NCI-H2029 treated with DMSO at 0.1 percent for 48 hours (cell line): ENCODE measurements at places on chromosomes 7 and 10.

- no peak for DNase-seq
These were observed 18.7 kb upstream of the DDIT4 start for GRCh38 chr10:72254813-72255568.

DNA sequence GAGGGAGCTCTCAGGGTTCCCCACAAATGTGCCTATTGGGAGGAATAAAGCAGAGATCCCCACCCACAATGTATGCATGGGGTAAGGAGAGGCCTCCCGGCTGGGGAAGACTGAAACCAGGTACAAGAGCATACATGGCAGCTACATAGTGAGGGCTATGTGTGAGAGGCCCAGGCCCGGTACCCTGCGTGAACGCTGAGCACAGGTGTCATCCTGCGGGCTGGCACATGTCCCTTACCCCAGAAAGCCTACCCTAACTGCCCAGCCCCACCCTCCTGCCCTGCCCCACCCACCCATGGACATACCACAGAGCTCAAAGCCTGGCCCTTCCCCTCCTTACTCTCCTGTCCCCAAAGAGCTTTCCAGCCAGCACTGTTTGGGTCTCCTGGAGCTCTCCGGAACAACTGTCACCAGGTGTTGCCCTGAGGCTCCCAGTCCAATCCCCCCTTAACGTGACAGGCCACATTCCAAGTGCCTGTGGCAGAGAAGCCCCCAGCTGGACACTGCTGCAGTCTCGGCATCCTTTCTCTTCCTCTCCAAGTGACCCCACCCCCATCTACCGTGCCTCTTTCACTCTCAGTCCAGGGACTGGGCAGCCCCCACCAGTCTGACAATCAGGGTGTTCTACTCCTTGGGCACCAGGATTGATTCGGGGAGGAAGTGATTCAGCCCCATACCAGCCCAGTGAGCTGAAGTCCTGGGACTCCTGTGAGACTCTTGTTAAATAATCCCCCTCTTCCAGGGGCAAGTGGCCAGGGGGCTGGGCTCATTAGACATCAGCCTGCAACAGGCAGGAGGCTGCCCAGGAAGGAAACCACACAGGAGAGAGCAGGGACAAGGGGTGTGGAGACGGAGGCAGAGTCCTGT lies 19.6 kb downstream of the GRID1 start:
- no peak for DNase-seq

DNA sequence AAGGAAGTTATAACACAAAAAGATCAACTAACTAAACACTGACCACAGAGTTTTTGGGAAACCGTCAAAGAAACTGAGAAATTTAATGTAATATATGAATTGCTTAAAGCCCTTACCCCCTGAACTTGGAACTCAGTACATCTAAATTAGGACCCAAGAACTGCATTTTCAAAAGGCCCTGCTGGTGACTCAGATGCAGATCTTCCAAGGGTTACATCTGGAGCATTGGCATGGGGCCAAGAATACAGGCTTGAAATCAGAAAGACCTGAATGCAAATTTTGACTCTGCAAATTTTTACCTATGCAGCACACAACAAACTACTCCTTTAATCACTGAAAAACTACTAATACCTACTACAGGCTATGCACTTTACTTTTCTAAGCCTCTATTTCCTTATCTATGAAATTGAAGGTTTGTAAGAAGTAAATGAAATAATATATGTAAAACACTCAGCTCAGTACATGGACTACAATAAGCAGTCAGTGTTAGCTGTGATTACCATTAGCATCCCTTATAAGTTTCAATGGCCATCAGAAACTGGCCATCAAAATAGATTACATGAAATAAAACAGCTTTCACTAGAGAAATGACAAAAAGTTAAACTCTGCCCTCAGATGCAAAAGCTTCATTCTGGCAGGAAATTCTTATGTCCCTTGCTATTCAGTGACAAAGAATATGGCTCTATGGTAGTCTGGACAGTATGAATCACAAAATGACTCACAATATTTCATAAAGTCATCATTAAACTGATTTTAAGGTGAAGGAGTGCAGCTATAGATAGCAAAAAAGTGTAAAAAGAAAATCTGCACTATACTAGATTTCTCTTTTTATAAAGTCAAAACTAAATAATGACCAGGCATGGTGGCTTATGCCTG lies 43.6 kb downstream of the NSUN6 start:
- no peak for DNase-seq

- no peak for DNase-seq
These were observed 209.8 kb downstream of the ZEB1 start for GRCh38 chr10:31528831-31529230.

DNA sequence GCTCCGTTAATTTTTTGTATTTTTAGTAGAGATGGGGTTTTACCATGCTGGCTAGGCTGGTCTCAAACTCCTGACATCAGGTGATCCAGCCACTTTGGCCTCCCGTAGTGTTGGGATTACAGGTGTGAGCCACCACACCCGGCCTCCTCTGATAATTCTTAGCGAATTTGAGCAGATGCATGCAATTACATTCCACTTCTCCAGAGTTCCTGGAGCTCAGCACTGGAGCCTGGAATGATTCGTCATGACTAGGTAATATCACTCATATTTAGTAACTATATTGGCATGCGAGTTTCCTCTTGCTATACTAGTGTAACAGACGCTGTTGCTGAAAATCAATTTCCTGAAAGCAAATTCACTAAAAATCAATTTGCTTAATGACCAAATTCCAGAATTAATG lies 86.8 kb downstream of the MKX start:
- no peak for DNase-seq

GRCh38 chr7:542713-543500 lies 23.3 kb upstream of the PDGFA start:
- no peak for DNase-seq

DNA sequence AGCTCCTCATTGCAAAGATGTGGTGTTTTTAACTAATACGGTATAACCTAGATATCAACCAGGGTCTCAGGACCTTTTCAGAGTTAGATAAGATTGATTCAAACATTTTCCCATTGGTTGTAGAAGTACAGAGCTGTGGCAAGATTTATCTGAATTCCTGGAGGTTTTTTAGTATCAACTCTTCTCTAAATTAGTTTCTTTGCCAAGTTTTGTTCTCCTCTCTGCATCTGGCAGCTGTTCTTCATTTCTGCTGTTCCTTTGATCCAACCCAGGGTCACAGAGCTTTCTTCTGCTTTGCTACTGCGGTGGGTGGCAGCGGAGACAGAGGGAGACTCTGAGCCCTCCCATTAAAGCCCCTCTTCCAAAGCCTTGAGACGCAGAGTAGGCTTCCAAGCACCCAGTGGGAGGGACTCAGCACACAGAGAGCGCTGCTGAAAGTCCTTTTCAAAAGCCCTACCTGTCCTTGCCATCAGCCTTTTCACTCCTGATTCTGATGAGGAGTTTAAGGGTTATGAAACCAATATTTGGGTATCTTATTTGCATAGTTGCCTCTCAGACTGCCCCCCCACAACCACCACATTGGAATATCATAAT lies 146.3 kb upstream of the EEPD1 start:
- no peak for DNase-seq

GRCh38 chr10:33655921-33656320 lies 321.5 kb upstream of the NRP1 start:
- no peak for DNase-seq

DNA sequence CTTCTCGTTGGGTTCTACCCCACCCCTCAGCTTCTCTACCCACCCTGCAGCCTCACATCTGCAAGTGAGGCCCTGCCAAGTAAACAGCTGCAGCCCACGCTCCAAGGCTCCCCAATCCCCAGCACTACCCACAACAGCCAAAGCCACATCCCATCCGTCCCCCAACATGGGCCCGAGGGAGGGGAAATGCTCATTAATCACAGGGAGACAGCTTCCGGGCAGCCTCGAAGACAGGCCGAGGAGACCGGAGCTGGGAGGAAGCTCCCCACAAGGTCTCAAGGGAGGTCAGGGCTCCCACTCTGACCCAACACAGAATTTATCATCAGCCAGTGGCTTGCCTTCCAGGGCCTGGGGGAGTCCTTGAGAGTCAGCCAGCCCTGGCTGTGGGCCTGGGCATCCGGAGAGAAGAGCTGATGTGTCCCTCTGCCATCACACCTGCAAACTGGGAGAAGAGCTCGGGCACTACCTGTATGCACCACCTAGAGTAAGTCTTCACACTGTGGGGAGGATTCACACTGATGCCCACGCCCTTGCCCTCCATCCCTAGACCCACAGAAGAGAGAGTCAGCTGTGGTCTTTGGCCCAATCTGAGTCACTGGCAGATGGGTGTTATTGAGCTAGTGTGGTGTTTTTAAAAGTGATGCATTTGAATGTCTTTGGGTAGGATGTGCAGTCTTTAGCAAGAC lies 115.5 kb upstream of the ZMIZ1 start:
- no peak for DNase-seq

DNA sequence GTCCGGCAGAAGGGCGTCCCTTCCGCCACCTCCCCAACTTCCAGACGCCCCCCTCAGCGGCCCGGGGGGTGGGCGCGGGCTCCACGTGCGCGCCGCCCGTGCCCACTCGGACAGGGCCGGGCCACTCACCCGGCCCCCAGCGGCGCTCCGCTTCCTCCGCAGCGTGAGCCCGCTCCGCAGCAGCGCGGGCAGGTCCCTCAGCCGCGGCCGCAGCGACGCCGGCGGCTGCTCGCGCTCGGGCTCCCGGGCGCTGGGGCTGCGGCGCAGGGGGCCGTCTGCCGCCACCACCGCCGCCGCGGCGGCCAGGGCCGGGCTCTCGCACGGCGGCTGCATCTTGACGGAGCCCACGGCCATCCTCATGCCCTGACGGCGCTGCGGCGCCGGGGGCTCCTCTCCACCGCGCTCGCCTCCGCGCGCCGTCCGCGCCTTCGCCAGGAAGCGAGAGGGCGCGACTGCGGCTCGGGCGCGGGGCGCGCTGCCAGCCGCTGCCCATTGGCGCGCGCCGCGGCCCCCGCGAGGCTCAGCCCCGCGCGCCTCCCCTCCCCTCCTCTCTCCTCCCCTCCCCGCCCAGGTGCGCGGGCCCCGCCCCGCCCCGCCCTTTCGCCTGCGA lies at the start of gene RAPGEF5:
RAPGEF5 (minus strand) TSS at position 454 of the 610 bp plus-strand sequence; CDS start at position 360, 94 bp downstream.
- DNase-seq: peak; percentile 55

DNA sequence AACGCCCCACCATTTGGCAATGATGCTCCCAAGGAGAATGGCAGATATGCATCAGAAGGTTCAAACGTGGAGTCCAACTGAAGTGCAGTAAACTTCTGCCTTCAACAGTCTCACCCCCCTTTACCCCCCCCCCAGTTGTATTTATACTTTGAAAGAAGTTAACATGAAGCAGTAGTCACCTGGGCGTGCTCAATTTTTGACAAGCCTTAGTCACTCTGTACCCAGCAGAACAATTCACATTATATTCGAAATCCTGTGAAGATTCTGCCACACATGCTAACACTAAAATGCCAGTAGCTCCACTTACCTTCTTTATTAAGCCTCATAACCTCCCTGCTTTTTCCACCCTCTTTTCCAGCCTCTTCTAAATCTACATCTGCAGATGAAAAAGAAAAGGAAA lies 894 bp downstream of the ATXN7L1 start:
- no peak for DNase-seq

- DNase-seq: no peak
These were observed 11.2 kb downstream of the ZFYVE27 start for GRCh38 chr10:97748116-97748515.

DNA sequence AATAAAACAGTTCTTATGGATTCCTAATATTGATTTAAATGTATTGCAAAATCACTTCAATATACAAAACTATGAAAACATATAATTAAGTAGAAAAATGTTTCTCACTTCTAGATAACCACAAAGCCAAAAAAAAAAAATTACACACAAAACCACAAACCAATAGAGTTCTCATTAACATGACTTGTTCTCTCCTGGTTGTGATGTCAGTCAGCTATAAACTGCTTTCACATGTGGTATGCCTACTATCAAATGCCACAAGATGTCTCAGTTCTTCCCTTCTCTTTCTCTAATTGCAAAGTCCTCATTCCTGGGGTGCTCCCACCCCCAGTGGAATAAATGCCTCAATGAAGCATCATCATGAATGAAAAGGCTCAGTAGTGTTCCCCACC lies 16.6 kb downstream of the GNAI1 start:
- DNase-seq: no peak

DNA sequence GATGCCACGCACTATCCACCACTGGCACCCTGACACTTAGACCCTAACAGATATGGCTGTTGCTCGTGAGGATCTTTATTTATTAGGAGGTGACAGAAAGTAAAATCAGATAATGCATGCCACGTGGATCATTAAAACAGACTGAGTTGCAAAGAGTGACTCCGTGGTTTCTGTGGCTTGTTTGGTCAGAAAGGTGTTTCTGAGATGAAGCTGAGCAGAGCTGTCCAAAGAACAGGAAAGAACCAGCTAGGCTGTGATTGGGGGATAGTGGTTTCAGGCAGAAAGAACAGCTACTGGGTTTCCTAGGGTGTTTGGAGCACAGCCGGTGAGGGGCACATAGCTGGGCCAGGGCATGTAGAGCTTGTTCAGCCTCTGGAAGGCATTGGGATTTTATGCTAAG lies 34.4 kb downstream of the CSGALNACT2 start:
- DNase-seq: no peak

GRCh38 chr7:68511281-68511680 lies 1087.0 kb upstream of the AUTS2 start:
- no peak for DNase-seq

GRCh38 chr7:2417981-2418481 lies 14.6 kb downstream of the CHST12 start:
- no peak for DNase-seq

DNA sequence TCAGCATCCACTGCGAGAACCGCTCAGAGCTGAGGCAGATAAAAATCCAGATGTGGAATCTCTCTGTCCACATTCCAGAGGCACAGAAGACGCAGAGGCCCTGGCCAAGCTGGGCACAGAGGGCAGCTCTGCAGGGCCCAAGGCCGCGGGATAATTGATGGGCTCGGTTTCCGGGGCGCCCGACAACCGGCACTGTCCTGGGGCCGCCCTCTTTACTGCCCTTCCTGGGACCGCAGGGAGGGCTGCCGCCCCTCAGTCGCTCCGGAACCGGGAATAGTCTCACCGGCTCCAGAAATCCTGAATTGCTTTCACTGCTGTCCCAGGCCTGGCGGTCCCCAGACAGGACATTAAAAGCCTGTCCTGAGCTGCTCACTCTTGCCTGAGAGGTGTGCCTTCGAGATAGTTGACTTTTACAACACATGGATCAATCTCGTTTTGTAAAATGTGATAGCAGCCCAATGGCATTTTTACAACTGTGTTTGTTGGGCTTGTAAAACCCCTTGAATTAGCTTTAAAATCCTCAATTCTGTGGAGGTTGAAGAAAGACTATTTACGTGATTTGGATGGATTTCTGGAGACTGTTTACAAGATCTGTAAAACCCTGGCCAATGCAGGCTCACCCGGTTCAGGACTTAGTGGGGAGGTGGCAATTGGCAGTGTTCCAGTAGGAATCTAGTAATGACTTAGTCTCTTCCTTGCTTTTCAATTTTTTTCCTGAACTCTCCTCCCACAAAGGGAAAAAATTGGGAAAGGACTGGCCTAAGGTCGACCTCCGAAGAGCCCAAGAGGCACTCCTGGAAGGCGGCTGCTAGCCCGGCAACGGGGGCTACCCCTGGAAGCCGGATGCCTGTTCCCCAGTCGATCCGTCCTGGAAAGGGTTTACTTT lies 1.4 kb upstream of the HOXA6 start:
- DNase-seq: no peak
